ENCODE measurements at places on chromosomes 1 and 21.

DNA sequence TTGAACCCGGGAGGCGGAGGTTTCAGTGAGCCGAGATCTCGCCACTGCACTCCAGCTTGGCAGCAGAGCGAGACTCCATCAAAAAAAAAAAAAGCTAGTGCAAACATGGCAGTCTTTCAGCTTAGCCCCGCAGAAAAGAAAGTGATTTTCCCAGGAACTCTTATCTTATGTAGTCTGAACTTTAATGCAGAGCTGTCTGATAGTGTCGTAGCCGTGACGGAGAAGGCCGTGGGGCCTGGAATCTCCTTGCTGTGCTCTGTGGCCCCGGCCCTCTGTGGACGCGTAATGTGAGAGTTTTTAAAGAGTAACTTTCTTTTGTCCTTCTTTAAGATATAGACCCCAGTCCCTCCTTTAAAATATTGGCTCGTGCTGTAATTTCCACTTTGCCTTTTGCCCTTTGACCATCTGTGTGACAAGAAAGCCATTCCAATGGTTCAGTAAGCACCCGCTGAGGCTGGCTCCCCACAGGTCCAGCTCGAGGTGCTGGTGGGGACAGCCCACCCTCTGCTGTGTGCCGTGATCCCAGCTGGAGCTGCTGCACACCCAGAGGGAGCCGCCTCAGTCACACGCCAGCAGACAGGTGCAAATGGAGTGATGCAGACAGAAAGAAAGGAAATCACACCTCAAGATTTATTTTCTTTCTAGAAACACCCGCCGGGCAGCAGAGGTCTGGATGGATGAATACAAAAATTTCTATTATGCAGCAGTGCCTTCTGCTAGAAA, 164.0 kb downstream of the PGBD5 start:
- no peak for DNase-seq

GRCh38 chr1:63023171-63023570, 239.2 kb downstream of the ATG4C start:
- no peak for DNase-seq

GRCh38 chr1:117616967-117617366, 11.1 kb downstream of the TENT5C start:
- no peak for DNase-seq

- DNase-seq = no peak
Measured at GRCh38 chr1:69321311-69321710, 246.4 kb upstream of the LRRC7 start.

DNA sequence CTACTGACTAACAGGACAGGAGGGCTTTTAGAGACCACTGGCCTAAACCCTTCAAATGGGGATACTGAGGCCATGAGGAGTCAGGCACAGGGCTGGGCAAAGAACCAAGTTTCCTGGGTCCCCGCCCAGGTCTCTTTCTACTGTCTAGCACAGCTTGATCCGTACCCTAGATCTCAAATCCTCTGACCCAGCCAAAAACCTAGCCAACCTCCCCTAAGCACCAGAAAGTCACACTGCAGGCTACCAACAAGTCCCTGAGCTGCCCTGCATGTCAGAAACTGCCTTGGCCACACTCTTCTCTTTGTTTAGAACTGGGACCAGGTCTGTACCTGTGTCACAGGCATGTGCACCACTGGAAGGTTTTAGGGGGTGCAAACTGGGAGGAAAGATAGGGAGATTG, 33.6 kb downstream of the AHDC1 start:
- no peak for DNase-seq

- no peak for DNase-seq
Measured at GRCh38 chr1:11659748-11660147, 4.3 kb upstream of the FBXO6 start.

DNA sequence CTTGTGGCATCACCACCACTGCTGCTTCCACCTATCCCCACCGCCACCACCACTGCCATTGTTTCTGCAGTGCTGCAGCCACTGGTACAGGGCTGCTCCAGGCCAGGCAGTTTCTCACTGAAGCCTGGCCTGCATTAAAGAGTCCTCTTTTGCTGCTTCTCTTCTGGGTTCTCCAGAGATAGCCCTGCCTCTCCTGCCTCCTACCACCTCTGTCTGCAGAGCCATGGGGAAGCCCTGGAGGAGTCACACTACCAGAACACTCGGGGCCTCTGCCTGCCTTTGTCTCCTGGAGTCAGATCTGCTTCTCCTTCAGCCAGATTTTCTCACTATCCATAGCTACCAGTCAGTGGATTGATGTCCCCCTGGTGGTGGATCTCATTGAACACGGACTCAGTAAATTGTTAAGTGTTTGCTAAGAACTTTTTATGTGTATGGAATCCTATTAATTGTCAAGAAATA, 37.7 kb upstream of the DDAH1 start:
- DNase-seq = peak; percentile 50
